Activated CD4-positive, alpha-beta T cell treated with anti-CD3 and anti-CD28 coated beads for 36 hours (primary cell): ENCODE measurements at places on chromosomes 6 and 20.
A peak's percentile ranks its signal among the peaks of the same experiment; 100 is the strongest.

- no peaks in the 10 kb centered on the region for H3K36me3 ChIP-seq
- peaks cover 2% of the 10 kb centered on the region for H3K27me3 ChIP-seq
- no peak for DNase-seq
These were observed 147.4 kb upstream of the BEND6 start for GRCh38 chr6:56807326-56807988.

- no peaks in the 10 kb centered on the region for H3K36me3 ChIP-seq
- no peak overlapping the region for H3K27ac ChIP-seq
- peak; percentile 70 for DNase-seq
- H3K4me3 ChIP-seq, result no peak overlapping the region
- peaks cover 24% of the 10 kb centered on the region for H3K27me3 ChIP-seq
- peaks cover 17% of the 10 kb centered on the region for H3K4me1 ChIP-seq
These were observed 3.3 kb upstream of the ULBP3 start for GRCh38 chr6:150072201-150072600.

DNA sequence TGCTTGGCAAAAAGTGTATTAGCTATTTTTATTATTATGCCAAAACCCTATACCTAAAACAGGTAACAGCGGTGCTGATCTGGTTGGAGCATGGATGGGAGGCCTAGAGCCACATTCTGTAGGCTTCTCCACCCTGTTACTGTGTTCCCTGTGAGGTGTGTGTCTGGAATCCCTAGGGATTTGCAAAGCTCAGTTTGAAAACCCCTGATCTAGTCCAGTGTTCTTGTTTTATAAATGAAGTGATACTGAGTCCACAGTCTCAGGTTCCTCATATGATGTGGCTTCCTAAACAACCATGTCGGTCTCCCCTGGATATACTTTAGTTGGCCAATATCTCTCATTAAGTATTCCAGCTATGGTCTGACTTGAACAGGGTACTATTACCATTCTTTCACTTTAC is 16.3 kb downstream of the ACSS2 start:
- H3K4me3 ChIP-seq, result no peak overlapping the region
- peak overlapping the region; percentile 78 for H3K27ac ChIP-seq
- H3K36me3 ChIP-seq, result peaks cover 4% of the 10 kb centered on the region
- peaks cover 42% of the 10 kb centered on the region for H3K4me1 ChIP-seq
- H3K27me3 ChIP-seq, result no peaks in the 10 kb centered on the region

GRCh38 chr20:41398408-41398807 is 31.8 kb upstream of the EMILIN3 start:
- H3K4me1 ChIP-seq, result no peaks in the 10 kb centered on the region
- peaks cover 4% of the 10 kb centered on the region for H3K36me3 ChIP-seq
- no peak overlapping the region for H3K4me3 ChIP-seq
- no peaks in the 10 kb centered on the region for H3K27me3 ChIP-seq
- no peak for DNase-seq

GRCh38 chr6:103516336-103516735 is 1343.4 kb downstream of the HACE1 start:
- no peaks in the 10 kb centered on the region for H3K4me1 ChIP-seq
- H3K36me3 ChIP-seq, result no peaks in the 10 kb centered on the region
- no peak overlapping the region for H3K27ac ChIP-seq
- no peak overlapping the region for H3K4me3 ChIP-seq
- no peak for DNase-seq

GRCh38 chr20:48723308-48724264 is 104.2 kb downstream of the PREX1 start:
- DNase-seq, result no peak
- peak overlapping the region; percentile 14 for H3K27ac ChIP-seq
- peaks cover 30% of the 10 kb centered on the region for H3K4me1 ChIP-seq

GRCh38 chr20:40134176-40134575 is 554.9 kb downstream of the MAFB start:
- no peaks in the 10 kb centered on the region for H3K4me1 ChIP-seq
- no peak overlapping the region for H3K4me3 ChIP-seq
- H3K27ac ChIP-seq, result no peak overlapping the region
- no peak for DNase-seq
- peaks cover 2% of the 10 kb centered on the region for H3K27me3 ChIP-seq
- H3K36me3 ChIP-seq, result no peaks in the 10 kb centered on the region

GRCh38 chr6:161835500-161836215 is 561.8 kb upstream of the AGPAT4 start:
- H3K4me1 ChIP-seq, result no peaks in the 10 kb centered on the region
- DNase-seq, result no peak
- no peaks in the 10 kb centered on the region for H3K36me3 ChIP-seq
- H3K27ac ChIP-seq, result no peak overlapping the region
- no peaks in the 10 kb centered on the region for H3K27me3 ChIP-seq
